Stimulated activated CD8-positive, alpha-beta memory T cell treated with anti-CD3 and anti-CD28 coated beads, Interleukin-2, amount 100 ng/mL, for 1 hour (primary cell): ENCODE measurements at places on chromosomes 1 and 21.

DNA sequence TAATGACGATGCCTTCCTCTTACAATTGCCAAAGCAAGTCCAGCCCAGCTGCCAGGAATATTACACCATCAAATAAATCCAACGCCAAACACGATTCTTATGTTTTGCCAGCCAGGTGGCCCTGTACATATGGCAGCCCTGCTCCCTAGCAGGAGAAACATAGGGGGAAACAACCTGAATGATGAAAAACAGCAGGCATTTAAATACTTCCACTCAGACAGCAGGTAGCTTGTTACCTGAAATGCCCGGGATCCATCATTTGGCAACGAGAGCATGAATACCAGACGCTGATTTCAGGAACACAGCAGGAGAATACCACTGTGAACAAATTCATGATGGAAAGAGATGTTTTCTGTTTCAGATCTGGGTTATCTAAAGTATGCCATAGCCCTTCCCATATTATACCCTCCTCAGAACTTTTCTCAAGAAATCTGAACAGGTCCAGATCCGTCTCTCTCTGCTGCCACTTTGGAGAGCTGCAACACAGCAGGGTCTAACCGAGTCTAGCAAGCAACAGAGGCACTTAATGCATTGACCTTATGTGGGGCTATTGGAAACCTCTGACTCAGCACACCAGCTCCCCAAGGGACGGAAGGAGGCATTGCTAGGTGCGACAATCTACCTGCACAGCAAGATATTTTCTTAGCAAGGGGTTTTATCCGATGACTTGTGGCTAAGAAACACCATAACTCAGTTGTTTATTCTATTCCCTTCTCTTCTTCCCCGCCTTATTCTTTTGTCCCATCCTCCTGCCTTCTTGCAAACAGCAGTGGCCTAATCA, 166.3 kb downstream of the BARHL2 start:
- no peak for DNase-seq

- DNase-seq, result peak; percentile 85
Measured at GRCh38 chr1:85259118-85259911, at the start of gene C1orf52. Gene C1orf52, minus strand, starts transcription at chr1:85259662. Its CDS starts 29 bp downstream, at chr1:85259633.

DNA sequence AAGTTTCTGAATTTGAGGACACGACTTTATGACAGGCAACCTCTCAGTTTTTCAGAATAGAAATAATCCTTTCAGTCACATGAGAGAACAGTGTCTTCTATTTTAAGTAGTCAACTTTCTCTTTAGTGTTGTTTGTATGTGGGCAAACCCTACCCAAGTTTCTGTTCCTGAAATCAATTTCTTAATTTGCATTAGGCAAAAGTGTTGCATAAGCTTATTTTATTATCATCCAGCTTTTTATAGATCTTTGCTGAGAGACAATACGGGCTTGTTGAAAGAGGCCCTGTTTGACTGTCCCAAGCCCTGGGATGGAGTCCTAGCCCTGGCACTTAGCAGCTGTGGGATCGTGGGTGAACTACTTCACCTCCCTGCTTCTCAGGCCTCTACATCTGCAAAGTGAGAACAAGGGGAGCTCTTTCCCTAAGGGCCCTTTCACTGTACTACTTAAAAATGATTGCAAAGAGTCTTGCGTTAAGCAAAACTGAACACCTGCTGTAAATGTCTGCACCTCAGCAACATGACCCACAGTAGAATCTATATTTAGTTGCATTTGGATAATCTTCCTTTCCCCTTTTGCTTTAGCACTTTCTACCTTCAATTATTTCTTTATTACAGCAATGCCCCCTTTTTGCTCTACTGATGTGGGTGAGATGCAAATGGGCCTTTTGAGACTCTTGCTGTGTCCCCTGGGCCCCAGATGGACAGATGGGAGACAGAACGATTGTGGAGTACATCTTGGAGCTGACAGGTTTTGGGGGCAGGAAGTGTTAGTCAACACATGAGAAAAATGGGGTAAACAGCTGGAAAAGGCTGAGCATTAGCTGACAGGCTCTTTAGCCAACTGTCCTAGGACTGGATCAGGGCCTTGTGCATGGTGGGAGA, 41.0 kb upstream of the SCAF4 start:
- no peak for DNase-seq

GRCh38 chr1:168421399-168422004, 122.3 kb downstream of the XCL2 start:
- DNase-seq, result no peak

DNA sequence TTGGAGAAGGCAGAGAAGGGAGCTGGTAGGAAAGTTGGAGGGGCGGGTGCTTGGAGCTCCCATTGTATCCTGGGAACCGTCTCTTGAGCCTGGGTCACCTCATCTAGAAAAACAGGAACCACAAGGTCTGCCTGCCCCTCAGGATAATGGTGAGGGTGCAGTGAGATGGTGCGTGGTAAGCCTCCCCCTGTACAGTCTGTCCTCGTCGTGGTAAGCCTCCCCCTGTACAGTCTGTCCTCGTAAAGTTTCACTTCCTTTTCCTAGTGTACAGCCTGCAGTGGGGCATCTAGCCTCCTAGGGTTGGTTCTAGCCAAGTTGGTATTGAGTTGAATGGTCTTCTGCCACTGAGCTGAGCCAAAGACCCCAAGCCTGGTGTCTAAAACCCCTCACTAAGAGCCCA, 66.5 kb upstream of the IGSF21 start:
- DNase-seq, result no peak

DNA sequence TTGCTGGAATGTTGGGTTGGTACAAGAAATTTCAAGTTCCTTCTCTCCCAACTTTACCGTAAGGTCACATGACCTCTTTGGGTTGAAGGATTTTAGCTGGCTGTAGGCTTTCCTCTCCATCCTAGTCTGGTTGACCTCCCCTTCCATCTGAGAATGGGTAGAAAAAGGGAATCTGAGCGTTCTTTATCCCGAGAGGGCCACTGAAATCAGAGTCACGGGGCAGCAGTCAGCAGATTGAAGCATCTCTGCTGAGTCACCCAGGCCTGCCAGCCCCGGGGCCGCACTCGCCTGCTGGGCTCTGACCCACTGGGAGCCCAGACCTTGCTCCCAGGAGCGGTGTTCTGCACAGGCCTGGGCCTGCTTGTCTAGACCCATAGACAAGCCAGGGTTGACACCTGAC, 31.0 kb downstream of the TMCC2 start:
- no peak for DNase-seq

DNA sequence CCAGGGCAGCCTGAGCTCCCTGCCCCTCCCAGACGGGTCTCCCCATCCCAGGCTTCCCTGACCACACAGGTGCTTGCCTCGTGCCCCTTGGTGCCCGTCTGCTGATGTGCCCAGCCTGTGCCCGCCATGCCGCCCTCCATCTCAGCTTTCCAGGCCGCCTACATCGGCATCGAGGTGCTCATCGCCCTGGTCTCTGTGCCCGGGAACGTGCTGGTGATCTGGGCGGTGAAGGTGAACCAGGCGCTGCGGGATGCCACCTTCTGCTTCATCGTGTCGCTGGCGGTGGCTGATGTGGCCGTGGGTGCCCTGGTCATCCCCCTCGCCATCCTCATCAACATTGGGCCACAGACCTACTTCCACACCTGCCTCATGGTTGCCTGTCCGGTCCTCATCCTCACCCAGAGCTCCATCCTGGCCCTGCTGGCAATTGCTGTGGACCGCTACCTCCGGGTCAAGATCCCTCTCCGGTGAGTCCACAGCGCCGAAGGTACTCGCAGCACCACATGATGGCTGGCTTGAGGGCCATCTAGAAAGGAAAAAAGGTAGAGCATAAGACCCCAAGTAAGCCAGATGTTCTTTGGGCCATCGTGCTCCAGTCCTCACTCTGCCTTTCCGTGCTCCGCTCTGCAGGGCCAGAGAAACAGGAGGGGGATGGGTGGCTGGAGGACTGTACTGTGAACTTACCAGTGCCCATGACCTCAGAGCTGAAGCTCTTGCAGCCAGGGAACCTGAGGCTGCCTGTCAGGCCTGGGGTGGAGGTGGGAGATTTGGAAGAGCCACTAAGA, 1.4 kb downstream of the ADORA1 start:
- DNase-seq, result no peak

- DNase-seq, result no peak
Measured at GRCh38 chr1:55441489-55441888, 226.3 kb upstream of the USP24 start.

GRCh38 chr1:159040893-159041724, 31.4 kb downstream of the IFI16 start:
- no peak for DNase-seq

- DNase-seq, result no peak
Measured at GRCh38 chr1:103949779-103950178, 200.1 kb downstream of the AMY1C start.

DNA sequence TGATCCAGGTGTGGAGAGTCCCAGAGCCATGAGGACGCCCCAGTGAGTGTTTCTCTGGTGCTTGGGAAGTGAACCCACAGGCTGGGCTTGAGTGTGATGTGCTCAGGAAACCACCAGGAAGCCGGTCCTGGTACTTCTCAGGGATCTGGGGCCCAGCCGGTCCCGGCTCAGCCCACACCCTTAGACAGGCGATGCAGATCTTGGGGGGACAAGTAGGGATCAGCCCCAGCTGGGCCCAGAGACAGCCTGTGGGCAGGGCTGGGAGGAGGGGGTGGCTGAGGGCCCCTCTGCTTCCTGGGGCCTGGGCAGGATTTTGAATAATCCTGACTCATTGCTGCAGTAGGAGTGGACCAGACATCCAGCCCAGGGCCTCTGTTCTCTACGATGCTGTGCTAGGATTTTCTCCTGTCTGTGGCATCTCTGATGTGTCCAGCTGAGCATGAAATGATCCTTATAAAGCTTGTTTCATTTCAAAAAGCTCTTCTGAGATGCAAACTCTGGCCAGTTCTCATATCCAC, 698.0 kb downstream of the PTPRU start:
- DNase-seq, result no peak

- DNase-seq, result no peak
Measured at GRCh38 chr1:152392909-152393308, 21.2 kb downstream of the CRNN start.

DNA sequence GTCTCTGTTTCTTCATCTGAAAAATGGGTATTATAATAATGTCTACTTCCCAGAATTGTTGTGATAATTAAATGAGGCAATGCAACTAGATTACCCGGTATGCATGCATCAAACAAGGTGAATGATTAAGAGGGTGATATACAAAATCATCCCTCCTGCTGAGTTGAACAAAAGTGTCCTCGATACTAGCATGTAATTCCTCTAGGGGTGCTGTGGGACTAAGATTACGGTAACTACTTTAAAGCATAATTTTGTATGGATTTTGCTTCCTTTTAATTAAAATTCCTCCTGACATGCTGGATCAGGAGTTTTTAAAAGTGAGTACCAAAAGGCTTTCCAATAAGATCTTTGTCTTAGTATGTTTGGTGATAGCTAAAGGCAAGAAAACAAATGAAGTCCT, 98.7 kb upstream of the PRMT6 start:
- no peak for DNase-seq

DNA sequence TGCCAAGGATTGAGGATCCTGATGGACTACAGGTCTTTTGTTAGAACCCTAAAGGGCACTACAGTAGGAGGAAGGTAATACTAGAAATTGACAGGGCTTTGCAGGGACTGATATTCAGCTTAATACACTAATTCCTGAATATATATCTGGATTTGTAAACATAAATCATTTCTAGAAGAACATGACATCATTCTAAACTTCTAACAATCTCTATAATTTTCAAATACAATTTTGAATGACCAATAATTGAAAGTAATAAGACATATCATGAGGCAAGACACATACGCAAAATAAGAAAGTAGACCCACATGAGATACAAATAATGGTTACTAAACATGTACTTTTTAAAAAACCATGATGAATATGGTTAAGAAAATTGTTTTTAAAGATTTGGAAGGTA, 52.4 kb upstream of the LRRC8B start:
- DNase-seq, result no peak

DNA sequence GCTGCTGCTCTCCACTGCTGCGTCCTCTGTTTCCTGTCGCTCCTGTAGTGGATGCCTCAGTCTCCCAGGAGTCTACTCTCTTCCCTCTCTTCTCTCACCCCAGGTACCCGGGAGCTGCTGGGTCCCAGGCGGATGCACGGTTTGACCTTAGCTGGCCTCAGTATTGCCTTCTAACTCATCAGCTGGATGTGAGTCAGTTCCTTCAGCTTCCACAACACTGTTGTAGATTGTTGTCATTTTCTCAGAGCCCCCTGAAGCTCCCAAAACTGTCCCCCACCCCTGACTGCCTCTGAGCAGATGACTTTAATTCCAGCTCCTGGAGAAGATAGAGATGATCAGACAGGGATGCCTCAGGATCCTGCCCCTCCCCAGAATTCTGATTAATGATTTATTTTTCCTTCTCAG, 7.2 kb downstream of the CNIH3 start:
- DNase-seq, result no peak

GRCh38 chr1:109521002-109521951, 11.8 kb upstream of the AMIGO1 start:
- DNase-seq, result no peak

DNA sequence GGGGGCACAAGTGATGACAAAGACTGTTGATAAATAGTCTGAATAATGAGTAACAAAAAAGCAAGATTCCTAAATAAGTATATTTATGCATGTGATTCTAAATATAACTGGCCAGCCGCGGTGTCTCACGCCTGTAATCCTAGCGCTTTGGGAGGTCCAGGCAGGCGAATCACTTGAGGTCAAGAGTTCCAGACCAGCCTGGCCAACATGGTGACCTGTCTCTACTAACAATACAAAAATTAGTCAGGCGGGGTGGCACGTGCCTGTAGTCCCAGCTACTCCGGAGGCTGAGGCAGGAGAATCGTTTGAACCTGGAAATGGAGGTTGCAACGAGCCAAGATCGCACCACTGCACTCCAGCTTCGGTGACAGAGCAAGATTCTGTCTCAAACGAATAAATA, 161.5 kb downstream of the TOMM20 start:
- DNase-seq, result no peak

- no peak for DNase-seq
Measured at GRCh38 chr1:93595743-93596142, 85.9 kb downstream of the BCAR3 start.

DNA sequence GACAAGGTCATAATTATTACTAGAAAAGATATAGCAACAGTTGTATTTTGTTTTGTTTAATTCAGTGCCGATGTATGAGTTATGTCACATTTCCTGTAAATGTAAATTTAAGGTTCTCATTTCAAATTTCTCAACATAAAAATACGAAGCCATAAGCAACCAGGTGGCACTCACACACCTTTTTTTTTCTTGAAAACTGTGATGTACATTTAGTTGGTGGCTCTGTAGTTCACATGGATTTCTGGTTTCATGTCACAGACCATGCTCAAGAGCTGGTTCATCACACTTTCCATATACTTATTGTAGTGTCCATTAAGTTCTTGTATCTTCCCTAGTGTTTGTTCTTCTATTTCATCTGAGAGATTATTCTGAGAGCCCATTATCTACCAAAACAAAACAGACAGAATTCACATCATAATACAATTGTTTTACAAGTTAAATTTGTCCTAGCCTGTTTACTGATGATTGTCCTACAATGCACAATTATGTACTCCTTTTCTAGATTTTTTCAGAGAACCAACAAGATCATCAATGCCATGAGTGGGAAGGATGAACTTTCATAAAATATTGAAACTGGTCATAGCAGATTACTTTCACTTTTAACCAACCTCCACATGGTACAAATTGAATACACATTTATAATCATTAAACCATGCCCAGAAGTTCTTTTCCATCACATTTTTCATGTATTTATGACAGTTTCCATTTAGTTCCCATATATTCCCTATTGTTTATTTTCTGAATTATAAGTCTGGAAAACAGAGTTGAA, 17.1 kb downstream of the ATP6V1G3 start:
- DNase-seq, result no peak

GRCh38 chr1:56925193-56925592, 40.6 kb downstream of the C8B start:
- DNase-seq, result no peak
